ENCODE measurements at places on chromosomes 13 and 19. TPM values are rescaled to one million over a fixed set of nuclear protein-coding genes. Genes with fewer than 3 reads are reported as not detected.

- peaks cover 65% of the 10 kb centered on the region for H3K36me3 ChIP-seq
- no peaks in the 10 kb centered on the region for H3K27me3 ChIP-seq
- no peak overlapping the region for H3K4me3 ChIP-seq
- DNase-seq, result peak; percentile 22
- H3K4me1 ChIP-seq, result no peaks in the 10 kb centered on the region
These were observed 37.3 kb downstream of the SMARCA4 start for GRCh38 chr19:10998045-10998533.

DNA sequence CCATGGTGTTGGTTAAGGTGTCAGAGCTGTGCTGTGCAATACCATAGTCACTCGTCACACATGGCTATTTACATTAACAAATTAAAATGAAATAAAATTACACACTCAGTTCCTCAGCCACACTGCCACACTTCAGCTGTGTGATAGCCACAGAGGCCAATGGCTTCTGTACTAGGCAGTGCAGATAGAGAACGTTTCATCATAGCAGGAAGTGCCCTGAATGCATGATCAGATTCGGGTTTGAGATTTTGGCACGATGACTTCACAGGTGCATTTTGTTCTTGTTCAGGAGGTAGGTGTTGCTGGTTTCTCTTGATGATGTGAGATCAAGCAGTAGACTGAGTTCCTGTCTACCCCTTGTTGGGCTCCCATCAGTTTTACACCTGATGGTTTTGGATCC lies 6.5 kb downstream of the ARMC6 start:
- no peak overlapping the region for H3K4me3 ChIP-seq
- H3K27ac ChIP-seq, result no peak overlapping the region
- H3K27me3 ChIP-seq, result no peaks in the 10 kb centered on the region
- no peak for DNase-seq

GRCh38 chr13:21668732-21669275 lies 2.1 kb upstream of the FGF9 start:
- no peaks in the 10 kb centered on the region for H3K4me1 ChIP-seq
- peaks cover 47% of the 10 kb centered on the region for H3K27me3 ChIP-seq
- DNase-seq, result no peak
- H3K36me3 ChIP-seq, result no peaks in the 10 kb centered on the region

DNA sequence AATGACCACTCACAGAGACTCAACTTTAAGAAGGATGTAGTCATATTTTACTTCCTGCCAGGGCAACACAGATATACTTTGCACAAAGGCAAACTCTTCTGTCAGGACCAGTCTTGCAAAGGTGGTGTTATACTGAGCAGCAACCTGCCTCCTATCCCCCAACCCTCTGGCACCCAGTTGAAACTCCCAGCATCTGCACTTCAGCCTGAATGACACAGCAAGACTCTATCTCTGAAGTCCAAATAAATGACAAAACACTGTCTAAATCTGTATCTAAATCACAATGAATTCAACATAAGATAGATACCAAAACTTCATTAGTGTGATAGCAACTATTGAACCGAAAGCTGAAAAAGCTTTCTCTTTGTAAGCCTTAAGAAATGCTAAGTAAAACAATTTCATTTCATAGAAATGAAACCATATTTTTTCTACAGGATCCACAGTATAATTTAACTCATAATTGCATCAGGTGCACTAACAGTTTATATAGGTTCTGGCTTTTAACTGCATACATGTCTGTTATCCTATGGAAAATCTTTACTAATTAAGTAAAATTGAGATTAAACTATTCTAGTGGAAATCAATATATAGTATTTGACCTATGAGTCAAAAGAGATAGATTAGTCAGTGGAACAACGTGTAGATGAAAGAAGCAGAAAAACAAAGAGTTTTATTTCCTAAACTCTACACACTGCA lies 163.7 kb downstream of the TBC1D4 start:
- H3K4me1 ChIP-seq, result peaks cover 21% of the 10 kb centered on the region
- DNase-seq, result no peak
- no peaks in the 10 kb centered on the region for H3K36me3 ChIP-seq
- H3K27ac ChIP-seq, result no peak overlapping the region

Gene GNG7
- 1.1 TPM for total RNA-seq

DNA sequence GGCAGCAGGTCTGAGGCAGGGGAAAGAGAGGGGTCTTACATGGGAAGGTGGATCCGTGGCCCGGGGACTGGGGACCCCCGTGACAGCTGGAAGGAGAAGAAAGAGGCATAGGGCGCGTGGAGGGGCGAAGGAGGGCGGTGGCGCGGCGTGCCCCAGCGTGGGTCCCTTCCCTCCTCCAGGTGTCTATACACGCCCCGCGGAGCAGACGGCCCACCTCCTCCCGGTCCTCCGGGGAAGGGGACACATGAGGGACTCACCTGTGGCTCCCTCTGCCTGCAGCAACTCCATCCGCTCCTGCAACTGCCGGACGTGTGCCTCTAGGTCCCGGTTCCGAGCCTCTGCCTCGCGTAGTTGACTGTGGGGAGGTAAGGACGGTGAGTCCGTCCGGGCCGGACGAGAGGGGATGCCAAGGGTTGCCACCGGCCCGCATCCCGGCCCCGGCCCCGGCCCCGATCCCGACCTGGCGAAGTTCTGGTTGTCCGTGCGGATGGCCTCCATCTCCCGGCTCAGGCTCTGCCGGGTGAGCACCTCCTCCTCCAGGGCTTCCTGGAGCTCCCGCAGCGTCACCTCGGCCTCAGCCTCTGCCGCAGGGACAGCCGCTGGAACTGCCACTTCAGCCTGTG lies 2.4 kb upstream of the SIX5 start:
- H3K27me3 ChIP-seq, result no peaks in the 10 kb centered on the region
- H3K27ac ChIP-seq, result no peak overlapping the region
- H3K4me1 ChIP-seq, result peaks cover 28% of the 10 kb centered on the region
- no peaks in the 10 kb centered on the region for H3K36me3 ChIP-seq

DNA sequence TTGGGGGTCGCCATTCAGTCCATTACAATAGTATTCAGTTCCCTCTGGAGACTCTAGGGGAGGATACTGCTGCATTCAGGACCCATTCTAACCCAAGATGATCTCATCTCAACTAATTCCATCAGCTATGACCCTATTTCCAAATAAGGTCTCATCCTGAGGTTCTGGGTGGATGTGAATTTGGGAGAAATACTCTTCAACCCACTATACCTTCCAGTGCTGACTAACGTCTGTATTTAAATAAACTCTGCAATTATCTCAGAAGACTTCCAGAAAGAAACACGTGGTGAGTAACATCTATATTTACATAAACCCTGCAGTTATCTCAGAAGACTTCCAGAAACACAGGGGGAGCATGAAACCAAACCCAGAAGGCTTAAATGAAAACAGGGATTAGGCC lies 1300.7 kb downstream of the PCDH9 start:
- H3K4me3 ChIP-seq, result no peak overlapping the region
- H3K27ac ChIP-seq, result no peak overlapping the region
- H3K36me3 ChIP-seq, result no peaks in the 10 kb centered on the region

Gene ATP8B3
- 3.9 TPM for total RNA-seq

DNA sequence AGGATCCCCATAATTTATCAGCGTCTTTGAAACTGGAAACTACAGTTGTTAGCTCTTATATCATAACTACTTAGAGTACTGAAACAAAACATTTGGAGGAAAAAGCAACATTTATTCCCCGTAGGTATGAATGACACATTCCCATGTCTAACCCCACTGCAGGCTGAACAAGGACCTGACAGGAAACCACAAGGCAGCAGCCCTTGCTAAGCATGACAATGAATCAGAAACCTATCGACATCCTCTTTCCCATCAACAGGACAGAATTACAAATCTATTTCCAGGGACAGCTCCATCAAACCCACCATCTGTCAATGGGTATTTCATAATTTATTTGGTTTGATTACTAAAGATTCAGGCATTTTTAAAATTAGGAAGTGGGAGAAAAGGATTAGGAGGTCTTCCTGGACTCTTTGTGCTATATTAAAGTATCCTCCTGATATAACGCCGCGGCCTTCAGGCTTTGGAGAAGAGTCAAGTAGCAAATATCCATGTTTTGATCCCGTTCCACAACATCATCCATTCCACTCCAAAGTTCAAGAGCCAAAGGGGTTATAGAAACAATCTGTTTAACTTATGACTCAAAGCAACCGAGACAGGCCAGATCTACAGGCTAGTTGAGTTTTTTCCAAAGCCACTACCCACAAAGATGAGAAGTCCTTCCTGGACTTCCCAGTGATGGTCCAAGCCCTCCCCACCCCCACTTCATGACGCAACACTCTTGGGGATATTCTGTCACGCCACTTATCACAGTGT lies 51.1 kb downstream of the FAM216B start:
- H3K27me3 ChIP-seq, result no peaks in the 10 kb centered on the region
- peak overlapping the region; percentile 90 for H3K27ac ChIP-seq
- H3K4me3 ChIP-seq, result peak overlapping the region; percentile 7

Gene ITGBL1
- total RNA-seq, result 37.1 TPM

Gene SULT2B1
- 4.8 TPM for total RNA-seq

Gene KLHL1
- not detected for total RNA-seq
